Body of pancreas (tissue), 4 donors: ENCODE measurements at places on chromosomes 2 and 18. TPM values are rescaled to one million over a fixed set of nuclear protein-coding genes. Genes with fewer than 3 reads are reported as not detected.

The TMEM18 gene
- total RNA-seq: 13.2 TPM

The CXCR1 gene
- not detected for total RNA-seq

The MCEE gene
- total RNA-seq: 10.1 TPM

The SIX3 gene
- 0.52 TPM for total RNA-seq

The MATN3 gene
- not detected for total RNA-seq

The UGT1A8 gene
- not detected for total RNA-seq

The TMEM37 gene
- 22.1 TPM for total RNA-seq

- no peak for DNase-seq
Observed at GRCh38 chr2:230735884-230736283, 23.2 kb downstream of the CAB39 start.

DNA sequence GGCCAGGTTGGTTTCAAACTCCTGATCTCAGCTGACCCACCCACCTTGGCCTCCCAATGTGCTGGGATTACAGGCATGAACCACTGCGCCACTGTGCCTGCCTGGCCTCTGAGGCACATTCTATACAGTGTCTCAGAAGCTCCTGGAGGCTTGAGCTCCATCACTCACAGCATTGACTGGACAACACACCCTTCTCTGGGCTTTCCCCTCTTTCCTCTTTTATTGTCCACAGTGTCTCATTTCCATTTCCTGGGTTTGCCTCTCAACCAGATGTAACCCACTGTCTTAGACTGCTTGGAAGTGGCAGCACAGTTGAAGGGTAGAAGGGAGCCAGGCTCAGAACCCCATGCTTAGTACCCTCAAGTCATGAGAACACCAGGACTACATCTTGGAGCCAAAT is 208.1 kb downstream of the MTX2 start:
- DNase-seq: no peak

DNA sequence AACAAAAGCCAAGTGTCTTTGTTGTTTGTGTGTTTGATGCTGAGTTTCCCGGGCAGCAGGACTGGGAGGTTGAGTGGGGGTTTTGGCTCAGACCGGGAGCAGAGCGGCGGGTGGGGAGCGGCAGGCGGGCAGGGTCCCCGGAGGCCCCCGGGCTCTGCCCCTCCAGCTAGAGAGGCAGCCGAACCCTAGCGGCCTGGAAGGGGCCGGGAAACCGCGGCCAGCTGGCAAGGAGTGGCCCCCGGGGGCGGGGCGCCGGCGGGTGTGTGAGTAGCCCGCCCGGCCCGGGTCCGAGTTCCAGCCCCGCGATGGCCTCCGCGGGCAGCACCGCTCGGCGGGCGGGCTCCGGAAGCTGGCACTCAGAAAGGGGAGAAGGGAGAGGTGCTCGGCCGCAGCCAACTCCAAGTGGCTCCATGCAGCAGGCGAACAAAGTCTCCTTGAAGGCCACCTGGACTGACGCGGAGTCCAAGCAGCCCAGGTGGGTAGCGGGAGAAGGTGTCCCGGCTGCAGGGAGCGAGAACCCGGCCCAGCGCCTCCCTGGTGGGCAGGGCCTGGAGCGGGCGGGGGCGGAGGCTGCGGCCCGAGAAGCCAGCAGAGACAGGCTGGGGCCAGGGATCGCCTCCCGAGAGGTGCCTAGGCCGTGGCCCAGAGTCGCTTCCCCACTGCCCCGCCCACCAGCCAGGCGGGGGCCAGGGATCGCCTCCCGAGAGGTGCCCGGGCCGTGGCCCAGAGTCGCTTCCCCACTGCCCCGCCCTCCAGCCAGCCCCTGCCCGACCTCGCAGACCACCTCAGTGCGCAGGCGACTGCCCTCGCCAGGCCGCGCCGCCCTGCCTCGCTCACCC is at the start of gene ANKRD53:
Gene ANKRD53, plus strand, starts transcription at position 290 of the 839 bp plus-strand sequence. Its CDS starts 16 bp downstream, at position 306.
- peak; percentile 76 for DNase-seq

DNA sequence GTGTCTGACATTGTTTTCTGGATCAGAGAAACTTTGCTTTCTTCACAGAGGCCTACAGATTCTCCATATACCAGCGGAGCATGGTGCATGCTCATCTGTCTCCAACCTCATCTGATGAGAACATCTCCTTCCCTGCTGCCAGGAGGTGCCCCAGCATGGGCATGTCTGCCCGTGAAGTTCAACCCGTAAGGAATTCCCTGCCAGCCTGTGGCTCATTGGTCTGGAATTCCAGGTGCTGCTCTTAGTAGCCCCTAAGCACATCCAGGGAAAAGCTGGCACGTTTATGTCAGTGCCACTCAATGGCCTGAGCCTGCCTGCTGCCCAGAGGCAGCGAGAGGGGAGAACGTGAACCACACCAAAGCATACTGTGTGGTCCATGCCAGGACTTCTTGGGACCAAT is 1.7 kb upstream of the SP100 start:
- no peak for DNase-seq

DNA sequence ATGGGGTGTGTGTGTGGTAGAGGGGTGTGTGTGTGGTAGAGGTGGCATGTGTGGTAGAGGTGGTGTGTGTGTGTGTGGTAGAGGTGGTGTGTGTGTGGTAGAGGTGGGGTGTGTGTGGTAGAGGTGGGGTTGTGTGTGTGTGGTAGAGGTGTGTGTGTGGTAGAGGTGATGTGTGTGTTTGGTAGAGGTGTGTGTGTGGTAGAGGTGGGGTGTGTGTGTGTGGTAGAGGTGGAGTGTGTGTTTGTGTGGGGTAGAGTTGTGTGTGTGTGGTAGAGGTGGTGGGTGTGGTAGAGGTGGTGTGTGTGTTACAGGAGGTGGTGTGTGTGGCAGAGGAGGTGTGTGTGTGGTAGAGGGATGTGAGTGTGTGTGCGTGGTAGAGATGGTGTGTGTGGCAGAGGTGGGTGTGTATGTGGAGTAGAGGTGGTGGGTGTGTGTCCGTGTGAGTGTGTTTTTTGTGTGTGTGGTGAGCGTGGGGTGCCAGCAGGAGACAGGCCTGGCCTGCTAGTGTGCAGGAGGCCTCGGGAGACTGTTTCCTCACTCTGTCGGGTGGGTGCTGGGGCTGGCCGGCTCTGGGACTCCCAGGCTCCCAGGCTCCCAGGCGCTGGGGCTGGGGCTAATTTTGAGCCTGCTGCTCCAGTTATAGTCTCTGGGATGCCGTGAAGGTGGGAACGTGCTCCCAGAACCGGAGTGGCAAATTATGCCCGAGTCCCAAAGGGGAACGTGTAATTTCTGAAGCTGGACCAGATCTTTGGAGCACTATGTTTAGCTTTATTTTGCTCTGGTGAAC is 165.2 kb downstream of the DYSF start:
- DNase-seq: no peak

- no peak for DNase-seq
Observed at GRCh38 chr2:223008956-223009355, 43.0 kb upstream of the KCNE4 start.

- no peak for DNase-seq
Observed at GRCh38 chr2:71609441-71609840, 156.1 kb downstream of the DYSF start.

DNA sequence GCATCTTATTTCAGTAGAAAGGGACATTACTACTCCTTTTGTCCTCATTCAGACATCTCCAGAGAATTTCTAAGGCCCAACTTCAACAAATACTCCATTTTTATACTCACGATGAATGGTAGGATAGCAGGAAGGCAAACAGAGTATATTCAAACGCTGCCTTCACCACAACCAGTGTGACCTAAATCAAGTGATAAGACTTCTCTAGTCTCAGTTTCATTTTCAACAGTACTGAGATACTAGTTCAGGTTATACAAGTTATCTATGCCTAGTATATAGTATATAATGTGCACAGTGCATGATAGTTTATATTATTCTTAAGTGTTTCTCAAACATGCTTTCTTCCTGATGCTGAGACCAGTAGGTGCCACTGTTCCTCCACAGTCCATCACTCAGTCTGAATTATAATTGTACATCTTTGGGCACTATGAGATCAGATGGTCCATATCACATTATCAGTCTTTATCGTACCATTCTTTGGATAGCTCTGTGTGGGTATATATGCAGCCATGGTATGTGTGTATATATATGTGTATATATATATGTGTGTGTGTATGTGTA is 66.3 kb upstream of the RPE start:
- DNase-seq: no peak
